Large intestine (tissue), 12 donors: ENCODE measurements at places on chromosomes 6 and 20. TPM values are rescaled to one million over a fixed set of nuclear protein-coding genes. Genes with fewer than 3 reads are reported as not detected.

NKX2-2 gene
- polyA plus RNA-seq, result 4.1 TPM

PLA2G7 gene
- 1.1 TPM for polyA plus RNA-seq

NR2E1 gene
- not detected for polyA plus RNA-seq

CARMIL1 gene
- polyA plus RNA-seq, result 32.2 TPM

SLC25A27 gene
- polyA plus RNA-seq, result 52.9 TPM

ZNF311 gene
- 3.2 TPM for polyA plus RNA-seq

LY6G6F gene
- 0.07 TPM for polyA plus RNA-seq

SPAG4 gene
- polyA plus RNA-seq, result 1.5 TPM

TTPAL gene
- 10.0 TPM for polyA plus RNA-seq

TCF21 gene
- polyA plus RNA-seq, result 11.5 TPM

ZC2HC1B gene
- not detected for polyA plus RNA-seq

RIMS4 gene
- polyA plus RNA-seq, result 4.1 TPM

DEFB129 gene
- not detected for polyA plus RNA-seq

JAG1 gene
- 72.0 TPM for polyA plus RNA-seq

SYTL3 gene
- 2.5 TPM for polyA plus RNA-seq

NTSR1 gene
- polyA plus RNA-seq, result 1.1 TPM

BPIFB4 gene
- polyA plus RNA-seq, result 0.12 TPM

FAM209B gene
- polyA plus RNA-seq, result 0.19 TPM

LRRC1 gene
- 40.6 TPM for polyA plus RNA-seq

DOK5 gene
- 3.0 TPM for polyA plus RNA-seq

PKHD1 gene
- 0.36 TPM for polyA plus RNA-seq

PSMF1 gene
- 121 TPM for polyA plus RNA-seq

PDE7B gene
- 1.3 TPM for polyA plus RNA-seq

CDK19 gene
- 18.3 TPM for polyA plus RNA-seq

MEP1A gene
- polyA plus RNA-seq, result 649 TPM

LAMA4 gene
- 57.6 TPM for polyA plus RNA-seq

LGSN gene
- 0.04 TPM for polyA plus RNA-seq

LRFN2 gene
- polyA plus RNA-seq, result 0.76 TPM

TMC2 gene
- polyA plus RNA-seq, result 0.45 TPM

SCAF8 gene
- polyA plus RNA-seq, result 34.7 TPM

DIDO1 gene
- polyA plus RNA-seq, result 51.6 TPM

CEP162 gene
- polyA plus RNA-seq, result 9.4 TPM

OOEP gene
- polyA plus RNA-seq, result 0.43 TPM

KCNB1 gene
- 2.4 TPM for polyA plus RNA-seq

CALHM4 gene
- polyA plus RNA-seq, result 0.13 TPM

GSTA3 gene
- polyA plus RNA-seq, result 0.12 TPM

FRMD1 gene
- 5.9 TPM for polyA plus RNA-seq
